ENCODE measurements at places on chromosomes 16 and 17.

DNA sequence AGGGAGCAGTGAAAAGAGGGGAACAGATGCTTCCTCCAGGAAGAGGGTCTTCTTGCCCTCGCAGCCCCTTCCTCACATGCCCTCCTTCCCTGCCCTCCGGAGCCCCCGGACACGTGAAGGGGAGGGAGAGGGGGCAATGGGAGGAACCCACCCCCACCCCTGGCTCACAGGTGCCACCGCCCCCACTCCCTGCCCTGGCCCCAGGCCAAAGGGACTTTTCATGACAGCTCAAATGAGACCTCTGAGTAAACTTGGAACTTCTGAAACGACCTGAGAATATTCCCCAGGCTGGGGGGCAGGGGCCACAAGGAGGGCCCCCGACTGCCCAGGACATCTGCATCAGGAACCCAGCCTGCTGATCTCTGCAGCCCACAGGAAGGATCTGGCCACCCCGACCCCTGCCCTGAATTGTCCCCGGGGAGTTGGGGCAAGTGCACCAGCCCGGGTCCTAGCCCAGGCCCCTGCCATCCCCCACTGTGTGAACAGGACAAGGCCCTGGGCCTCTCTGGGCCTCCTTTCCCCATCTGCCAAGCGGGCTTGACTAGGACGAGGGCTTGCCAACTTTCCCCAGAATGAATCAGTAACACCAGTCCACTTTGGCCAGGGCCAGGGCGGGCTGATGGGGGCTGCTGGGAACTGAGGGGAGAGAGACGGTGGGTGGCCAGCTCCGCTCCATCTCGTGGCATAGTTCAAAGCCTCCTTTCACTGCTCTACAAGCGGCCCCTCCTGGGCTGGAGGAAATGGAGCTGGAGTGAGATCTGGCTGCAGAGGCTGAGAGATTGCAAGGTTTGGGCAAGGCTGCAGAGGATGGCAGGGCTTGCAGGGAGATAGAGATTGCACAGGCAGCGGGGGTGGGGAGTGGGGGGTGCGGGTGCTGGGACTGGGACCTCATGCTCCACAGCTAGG lies 3.8 kb downstream of the IL21R start:
- DNase-seq: no peak

DNA sequence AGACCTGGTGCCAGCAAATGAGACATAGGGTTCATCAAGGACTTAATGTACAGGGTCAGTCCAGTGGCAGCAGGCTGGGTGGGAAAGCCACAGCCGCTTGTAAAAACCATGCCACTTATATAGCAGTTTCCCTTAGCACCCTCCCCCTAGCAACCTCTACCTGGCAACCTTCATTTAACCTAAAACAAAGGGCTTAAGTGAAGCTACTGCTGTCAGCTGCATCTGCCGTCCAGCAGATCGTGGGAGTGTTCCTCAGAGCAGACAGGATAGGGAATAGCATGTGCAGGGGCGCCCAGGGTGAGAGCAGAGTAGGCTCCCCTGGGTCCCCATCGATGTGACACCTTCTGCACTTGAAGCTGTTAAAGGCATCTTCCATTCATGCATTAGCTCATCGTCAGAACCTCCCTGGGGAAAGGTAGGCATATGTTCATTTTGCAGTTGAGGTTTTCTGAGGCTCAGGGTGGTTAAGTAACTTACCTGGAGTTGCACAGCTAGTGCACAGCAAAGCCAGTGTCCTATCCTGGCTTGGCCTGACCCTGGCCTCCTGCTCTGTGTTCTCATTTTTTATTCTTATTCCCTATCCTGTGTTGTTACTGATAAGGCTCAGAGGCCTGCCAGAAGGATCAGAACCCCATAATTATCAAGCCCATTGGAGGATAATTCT lies 112.5 kb downstream of the SOCS1 start:
- DNase-seq: no peak

- DNase-seq: no peak
Measured at GRCh38 chr17:13510062-13510461, 91.7 kb downstream of the HS3ST3A1 start.

- no peak for DNase-seq
Measured at GRCh38 chr17:35342276-35342675, 31.1 kb downstream of the SLFN11 start.

- DNase-seq: peak; percentile 46
Measured at GRCh38 chr16:12113523-12114345, 137.2 kb downstream of the SNX29 start.

DNA sequence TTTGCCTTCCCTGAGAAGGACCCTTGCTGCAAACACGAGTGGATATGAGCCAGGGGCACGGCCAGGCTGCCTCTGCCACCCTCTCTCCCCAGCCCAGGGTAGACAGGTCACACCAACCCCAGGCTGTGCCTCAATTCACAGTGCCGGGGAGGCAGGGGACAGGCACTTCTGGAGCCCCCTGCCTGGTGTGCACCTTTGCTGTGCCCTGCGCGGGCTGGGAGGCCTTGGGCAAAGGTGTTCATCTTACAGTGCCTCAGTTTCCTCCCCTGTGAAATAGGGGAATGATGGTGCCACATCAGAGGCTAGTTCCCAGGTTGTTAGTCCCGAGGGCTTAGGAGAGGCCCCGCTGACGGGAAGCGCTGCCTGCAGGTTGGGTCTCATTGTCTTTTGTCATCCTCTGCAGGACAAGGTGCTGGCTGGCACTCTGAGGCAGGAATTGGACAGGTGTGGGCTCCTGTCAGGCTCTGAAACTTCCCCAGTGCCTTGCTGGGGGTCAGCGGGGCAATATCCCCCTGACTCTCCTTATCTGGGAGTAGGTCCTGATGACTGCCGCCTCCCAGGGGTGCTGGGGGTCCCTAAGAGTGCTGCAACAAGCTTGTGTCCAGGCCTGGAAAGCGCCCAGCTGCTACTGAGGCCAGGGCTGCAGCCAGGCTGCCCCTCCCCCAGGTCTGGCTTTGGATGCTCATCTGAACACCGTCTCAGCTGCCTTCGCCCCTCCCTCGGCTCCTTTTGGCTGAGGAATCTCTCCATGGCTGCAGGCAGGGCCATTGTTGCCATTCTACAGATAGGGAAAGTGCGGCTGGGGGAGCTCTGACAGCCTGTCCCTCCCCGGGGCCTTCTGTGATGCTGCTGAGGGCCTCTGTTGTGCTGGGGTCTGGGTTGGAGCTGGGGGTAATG lies 3.1 kb downstream of the PRSS21 start:
- no peak for DNase-seq

DNA sequence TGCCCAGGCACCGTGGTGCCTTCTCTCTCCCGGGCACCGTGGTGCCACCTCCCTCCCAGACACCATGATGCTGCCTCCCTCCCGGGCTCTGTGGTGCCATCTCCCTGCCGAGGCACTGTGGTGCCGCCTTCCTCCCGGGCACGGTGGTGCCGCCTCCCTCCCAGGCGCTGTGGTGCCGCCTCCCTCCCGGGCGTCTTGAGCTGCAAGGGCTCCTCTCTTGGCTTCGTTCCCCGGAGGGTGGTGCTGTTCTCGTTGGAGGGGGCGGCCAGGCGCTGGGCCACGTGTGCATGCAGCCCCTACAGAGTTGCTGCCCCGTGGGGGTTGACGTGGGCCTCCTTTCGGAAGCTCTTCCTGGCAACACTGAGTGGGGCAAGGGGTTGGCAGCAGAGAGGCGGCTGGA lies 8.2 kb downstream of the CENPX start:
- no peak for DNase-seq

- no peak for DNase-seq
Measured at GRCh38 chr17:46756081-46756735, 62.3 kb downstream of the WNT3 start.

- DNase-seq: no peak
Measured at GRCh38 chr17:80408872-80409271, 6.1 kb upstream of the ENDOV start.

DNA sequence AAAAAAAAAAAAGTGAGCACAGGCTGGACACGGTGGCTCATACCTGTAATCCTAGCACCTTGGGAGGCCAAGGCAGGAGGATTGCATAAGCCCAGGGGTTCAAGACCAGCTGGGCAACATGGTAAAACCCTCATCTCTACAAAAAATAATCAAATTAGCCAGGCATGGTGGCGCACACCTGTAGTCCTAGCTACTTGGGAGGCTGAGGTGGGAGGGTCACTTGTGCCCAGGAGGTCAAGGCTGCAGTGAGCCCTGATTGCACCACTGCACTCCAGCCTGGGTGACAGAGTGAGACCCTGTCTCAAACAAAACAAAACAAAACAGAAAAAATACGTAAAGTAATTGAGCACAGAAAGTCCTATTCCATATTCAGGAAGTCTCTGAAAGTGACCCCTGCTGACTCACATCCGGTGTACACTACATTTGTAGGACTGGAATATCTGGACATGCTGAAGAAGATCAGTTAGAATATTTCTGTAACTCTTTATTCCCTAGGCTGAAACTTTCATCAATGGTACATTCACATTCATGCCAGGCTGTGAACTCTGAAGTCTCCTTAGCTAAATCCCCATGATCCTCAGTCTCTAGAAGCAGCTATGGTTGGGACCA lies 66.0 kb upstream of the HAS3 start:
- no peak for DNase-seq

DNA sequence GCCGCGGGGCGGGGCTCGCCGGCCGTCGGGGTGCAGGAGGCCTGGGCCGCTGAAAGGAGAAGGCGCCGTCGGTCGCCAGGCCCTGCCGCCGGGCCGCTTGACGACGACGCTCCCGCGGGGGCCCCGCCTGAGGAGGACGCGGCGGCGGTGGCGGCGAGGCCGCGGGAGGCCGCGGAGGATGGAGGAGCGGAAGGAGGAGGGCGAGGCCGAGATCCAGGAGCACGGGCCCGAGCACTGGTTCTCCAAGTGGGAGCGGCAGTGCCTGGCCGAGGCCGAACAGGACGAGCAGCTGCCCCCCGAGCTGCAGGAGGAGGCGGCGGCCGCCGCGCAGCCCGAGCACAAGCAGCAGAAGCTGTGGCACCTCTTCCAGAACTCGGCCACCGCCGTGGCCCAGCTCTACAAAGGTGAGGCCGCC lies 430 bp downstream of the HAPSTR1 start:
- DNase-seq: peak; percentile 24

DNA sequence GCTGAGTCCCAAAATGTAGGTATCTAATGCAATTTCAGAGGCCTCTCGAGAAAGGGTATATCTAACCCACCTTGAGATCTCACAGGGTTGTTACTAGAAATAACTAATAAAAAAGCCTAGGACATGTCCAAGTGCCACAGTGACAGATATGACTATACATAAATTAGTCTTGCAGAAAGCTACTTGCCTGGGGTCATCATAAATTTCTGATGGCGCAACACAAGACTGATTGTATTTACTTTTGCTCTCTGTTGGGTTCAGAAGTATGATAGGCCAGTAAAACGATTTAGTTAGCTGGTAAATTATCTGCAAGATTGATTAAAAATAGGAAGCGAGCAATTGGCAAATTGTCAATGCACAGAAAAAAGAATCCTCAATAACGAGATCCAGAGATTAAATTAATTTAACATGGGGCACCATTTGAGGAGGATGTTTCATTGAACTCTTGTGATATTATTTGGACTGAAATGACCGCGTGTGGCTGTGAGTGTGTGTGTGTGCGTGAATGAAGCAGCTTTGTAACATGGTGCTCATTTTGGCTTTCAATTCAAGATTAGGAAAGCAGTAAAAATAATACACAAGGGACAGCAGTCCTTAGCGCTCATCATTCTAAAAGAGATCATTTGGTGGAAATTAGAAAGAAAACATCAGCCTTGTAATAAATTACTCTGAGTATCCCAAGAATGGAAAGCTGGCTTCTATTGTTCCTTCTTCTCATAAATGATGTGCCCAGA lies 157.4 kb upstream of the ZFHX3 start:
- no peak for DNase-seq

GRCh38 chr17:49342575-49342936 lies 19.5 kb downstream of the ZNF652 start:
- DNase-seq: no peak

GRCh38 chr17:61389670-61390478 lies 9.8 kb upstream of the TBX2 start:
- DNase-seq: no peak

DNA sequence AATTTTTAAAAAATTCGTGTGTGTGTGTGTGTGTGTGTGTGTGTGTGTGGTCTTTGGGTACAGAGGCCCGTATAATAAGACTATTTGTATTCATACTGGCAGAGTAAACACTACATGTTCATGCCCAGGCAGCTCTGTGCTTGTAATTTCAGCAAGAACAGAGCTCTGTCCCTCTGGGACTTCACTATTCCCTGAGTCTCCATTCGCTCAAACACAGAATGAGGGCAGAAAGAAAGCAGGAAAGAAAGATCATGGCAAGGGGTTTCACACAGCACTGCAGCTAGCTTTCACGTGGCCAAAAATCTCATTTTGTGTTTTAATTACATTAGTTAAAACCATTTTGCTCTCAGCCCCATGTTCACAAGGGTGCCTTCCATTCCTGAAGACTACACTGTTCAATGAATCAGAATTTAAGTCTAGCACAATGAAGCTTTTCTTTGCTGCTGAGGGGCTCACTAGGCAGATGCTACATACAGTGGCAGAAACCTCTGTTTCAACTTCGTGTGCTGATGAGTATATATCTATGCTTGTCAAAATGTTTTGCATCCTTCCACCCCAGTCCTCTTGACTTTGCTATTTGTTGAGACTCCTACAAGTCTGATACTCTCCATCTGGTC lies 198.4 kb upstream of the C17orf78 start:
- DNase-seq: peak; percentile 56

DNA sequence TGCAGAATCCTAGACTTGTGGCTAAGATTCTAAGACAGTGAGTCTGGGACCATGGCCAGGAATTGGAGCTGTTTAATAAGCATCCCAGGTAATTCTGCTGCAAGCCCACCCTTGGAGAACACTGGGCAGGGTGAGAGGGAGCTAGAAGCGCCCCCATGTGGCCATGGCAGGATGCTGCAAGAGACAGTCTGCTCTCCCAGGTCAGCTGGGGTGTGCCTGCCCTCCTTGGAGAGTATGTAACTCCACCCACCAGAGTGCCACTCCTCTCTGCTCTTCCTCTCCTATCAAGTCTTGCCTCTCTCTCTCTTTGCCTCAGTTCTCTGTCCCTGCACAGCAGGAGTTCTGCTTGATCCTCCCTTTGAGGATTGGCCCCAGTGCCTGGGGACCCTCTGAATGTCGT lies 14.9 kb downstream of the RCVRN start:
- no peak for DNase-seq

DNA sequence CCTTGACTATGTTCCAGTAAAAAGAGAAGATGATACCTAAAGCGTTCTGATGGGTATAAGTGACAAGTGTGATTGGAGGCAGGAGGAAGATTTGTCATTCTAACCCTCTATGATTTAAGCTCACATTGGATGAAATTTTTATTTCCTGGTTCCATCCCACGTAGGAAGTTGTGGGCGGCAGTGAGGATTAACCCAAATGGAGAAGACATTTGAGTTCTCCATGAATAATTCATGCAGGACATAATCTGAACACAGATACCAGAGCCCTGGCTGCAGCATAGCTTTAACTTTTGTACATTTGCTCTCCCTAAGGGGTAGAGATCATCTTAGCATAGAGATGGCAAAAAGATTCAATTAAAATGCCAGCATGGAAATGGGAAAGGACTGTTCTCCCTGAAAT lies 146.3 kb downstream of the SLC39A11 start:
- no peak for DNase-seq
